CD8-positive, alpha-beta T cell (primary cell): ENCODE measurements at places on chromosomes 2 and 18.

GRCh38 chr2:235070063-235070706 lies 118.4 kb downstream of the SH3BP4 start:
- no peak for DNase-seq

DNA sequence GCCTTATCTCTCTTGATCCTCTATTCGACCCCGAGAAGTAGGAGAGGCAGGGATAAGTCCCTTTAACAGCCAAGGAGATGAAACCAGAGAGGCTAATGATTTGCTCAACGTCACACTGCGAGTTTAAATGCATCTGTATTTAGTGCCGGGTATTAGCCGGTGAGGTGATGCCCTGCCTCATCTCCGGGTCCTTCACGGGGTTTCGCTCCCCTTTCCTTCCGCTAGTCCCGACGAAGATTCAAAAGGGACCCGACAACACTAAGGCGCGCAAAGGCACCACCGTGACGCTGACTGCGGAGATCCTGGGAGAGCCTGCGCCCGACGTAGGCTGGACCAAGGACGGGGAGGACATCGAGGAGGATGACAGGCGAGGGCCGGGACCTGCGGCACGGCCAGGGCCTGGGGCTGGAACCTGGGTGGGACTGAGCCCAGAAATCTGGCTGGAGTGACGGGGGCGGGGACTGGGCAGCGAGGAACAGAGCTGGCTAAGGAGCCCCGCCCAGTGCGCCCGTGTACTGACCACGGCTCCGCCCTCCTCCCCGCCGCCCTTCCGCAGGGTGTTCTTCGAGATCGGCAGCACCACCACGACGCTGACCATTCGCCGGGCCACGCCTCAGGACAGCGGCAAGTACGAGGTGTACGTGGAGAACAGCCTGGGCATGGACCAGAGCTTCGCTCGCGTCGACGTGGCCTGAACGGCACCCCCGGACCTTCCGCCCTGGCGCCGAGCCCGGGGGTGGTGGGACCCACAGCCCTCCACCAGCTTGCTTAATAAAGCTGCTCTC lies 1.0 kb upstream of the GMPPA start:
- no peak for DNase-seq

GRCh38 chr2:145303536-145303935 lies 783.6 kb upstream of the ZEB2 start:
- no peak for DNase-seq

DNA sequence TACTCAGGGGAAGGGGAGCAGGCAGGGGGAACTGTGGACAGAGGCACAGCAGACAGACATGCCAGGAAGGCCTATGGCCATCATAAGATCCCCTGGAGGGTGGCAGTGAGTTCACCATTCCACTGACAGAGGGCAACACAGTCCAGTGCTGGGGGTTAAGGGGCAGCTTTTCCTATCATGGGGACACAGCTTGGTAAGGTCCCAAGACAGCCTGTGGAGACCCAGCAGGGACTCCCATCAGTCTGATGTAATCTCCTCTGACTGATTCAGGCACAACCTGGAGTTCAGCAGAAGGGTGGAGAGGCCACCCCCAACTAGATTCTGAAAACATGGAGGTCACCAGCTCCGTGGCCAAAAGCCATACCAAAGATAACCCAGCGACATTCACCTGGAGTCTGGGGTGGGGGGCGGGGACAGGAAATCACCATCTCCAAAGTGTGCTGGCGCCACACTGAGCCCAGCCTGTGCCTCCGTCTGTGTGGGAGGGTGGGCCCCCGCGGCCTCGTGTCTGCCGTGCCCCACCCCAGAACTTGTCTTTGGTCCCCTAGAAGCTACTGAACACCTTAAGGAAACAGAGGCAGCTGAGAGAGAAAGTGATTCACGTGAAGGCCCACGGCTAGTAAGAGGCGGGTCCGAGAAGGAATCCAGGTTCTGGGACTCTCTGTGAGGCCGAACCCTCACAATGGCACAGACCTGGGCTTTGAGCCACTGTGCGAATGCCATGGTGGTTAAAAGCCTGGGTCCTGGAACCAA lies 28.6 kb downstream of the DNMT3A start:
- DNase-seq = peak; percentile 52

GRCh38 chr2:144924827-144925226 lies 404.9 kb upstream of the ZEB2 start:
- DNase-seq = no peak

GRCh38 chr2:239278941-239279365 lies 121.9 kb downstream of the HDAC4 start:
- DNase-seq = no peak

DNA sequence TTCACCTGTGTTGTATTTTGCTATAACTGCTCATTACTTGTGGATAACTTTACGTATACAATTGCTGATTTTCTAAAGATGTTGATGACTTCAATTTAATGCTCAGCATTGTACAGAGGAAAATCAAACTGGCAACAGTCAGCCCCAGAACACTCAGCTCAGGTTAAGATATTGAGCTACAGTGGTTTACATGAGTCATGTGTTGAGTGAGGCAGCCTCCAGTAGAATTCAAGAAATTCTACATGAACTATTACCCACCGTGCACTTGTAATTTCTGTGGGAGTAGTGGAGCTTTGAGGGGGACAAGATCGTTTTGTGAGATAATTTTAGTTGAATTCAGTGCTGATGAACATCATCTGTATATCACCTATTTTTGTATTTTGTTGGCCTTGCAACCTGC lies 292.3 kb downstream of the ALPK2 start:
- DNase-seq = no peak

DNA sequence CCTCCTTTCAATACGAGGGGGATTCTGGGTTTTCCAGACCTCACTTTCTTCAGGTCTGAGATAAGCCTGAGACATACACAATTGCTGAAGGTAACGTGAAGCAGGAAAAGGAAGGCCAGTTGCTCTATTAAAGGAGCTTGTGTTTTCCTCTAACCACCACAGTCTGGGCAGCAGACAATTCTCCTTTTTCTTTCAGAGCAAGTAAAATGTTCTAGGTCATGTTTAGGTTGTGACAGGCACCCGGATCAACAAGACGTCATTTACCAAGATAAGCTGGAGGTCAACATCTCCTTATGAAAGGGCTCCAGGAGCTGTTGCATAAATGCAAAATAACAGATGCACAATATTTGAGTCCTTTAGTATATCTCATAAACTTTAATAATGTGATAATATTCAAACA lies 148.1 kb downstream of the SLC8A1 start:
- DNase-seq = no peak
